ENCODE measurements at places on chromosomes 6 and 20. TPM values are rescaled to one million over a fixed set of nuclear protein-coding genes. Genes with fewer than 3 reads are reported as not detected.

TTK gene
- total RNA-seq: 0.34 TPM

FGD2 gene
- 0.07 TPM for total RNA-seq

BNIP5 gene
- not detected for total RNA-seq

GLP1R gene
- total RNA-seq: not detected

SYCP2 gene
- under 0.01 TPM for total RNA-seq

RAET1E gene
- total RNA-seq: 18.5 TPM

RIPPLY2 gene
- total RNA-seq: not detected

STMND1 gene
- not detected for total RNA-seq

ATP6V1G2 gene
- 0.34 TPM for total RNA-seq

FAM209B gene
- not detected for total RNA-seq

MEI4 gene
- under 0.01 TPM for total RNA-seq

SMOC2 gene
- total RNA-seq: 0.14 TPM

OPRL1 gene
- 0.34 TPM for total RNA-seq

SMIM26 gene
- 112 TPM for total RNA-seq

PLN gene
- total RNA-seq: not detected

HLA-DPA1 gene
- 0.14 TPM for total RNA-seq

THBS2 gene
- total RNA-seq: 0.50 TPM

GPR31 gene
- total RNA-seq: not detected

LST1 gene
- total RNA-seq: not detected

CCHCR1 gene
- 12.5 TPM for total RNA-seq

C20orf144 gene
- under 0.01 TPM for total RNA-seq

GSTA3 gene
- not detected for total RNA-seq

DYNLT2 gene
- total RNA-seq: 0.68 TPM

SLC17A4 gene
- not detected for total RNA-seq

RFX6 gene
- not detected for total RNA-seq

PTGIS gene
- total RNA-seq: not detected

RBM38 gene
- 13.2 TPM for total RNA-seq

EBF4 gene
- 2.6 TPM for total RNA-seq

WFDC5 gene
- total RNA-seq: 0.64 TPM

TMEM74B gene
- 0.36 TPM for total RNA-seq

COX4I2 gene
- total RNA-seq: not detected

SIRPB1 gene
- total RNA-seq: not detected

PRDM13 gene
- not detected for total RNA-seq

MOG gene
- not detected for total RNA-seq

MCHR2 gene
- total RNA-seq: not detected
